ENCODE measurements at places on chromosomes 1 and 21.

- no peak for DNase-seq
Observed at GRCh38 chr1:74596717-74597116, 76.9 kb downstream of the ERICH3 start.

DNA sequence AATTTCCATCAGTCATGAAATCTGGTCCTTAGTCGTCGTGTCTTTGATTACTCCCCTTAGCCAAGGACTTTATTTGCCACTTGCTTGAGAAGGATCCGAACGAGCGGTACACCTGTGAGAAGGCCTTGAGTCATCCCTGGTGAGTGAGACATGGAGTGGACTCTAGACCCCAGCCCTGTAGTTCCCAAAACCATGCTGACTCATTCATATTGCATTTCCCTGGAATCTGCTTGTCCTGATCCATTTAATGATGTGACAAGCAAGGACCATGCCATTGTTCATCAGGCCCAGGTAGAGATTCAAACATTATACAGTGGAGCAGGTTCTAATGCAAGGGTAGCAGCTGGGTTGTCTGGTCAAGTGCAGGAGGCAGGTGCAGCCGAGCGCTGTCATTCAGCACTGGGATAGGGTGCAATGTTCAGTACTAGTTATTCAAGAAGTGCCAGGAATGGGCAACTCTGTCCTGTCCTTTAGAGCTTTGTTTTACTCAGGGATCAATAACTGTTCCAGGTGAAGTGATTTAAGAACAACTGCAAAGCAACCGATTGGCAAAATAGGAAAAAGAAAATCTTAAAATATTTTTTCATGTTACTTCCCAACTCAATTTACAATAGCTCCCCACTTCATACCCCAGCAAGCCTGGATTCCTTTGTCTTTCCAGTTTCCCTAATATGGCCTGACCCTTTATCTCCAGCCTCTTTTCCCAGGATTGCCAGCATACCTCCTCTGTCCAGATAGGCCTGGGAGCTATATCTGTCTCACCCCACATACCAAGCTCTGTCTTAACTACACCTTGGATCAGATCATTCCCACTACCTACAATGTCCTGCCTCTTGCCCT is 26.5 kb downstream of the CAMK1G start:
- no peak for DNase-seq

GRCh38 chr1:94979656-94980581 is 53.0 kb upstream of the CNN3 start:
- no peak for DNase-seq

DNA sequence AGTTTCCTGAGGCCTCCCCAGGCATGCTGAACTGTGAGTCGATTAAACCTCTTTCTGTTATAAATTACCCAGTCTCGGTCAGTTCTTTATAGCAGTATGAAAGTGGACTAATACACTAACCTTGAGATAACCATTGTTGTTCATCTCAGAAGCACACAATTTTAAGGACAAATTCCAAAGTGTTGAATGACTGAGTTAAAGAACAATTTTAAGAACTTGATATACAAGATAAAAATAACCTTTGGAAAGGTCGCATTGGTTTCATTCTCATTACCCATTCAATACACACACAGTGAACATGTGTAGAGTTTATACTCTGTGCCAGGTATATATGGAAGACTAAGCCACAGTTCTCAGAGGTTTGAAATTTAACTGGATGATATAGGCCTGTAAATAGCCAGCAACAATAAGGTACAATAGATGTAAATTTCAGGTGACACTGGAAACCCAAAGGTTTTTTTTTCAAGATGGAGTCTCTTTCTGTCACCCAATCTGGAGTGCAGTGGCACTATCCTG is 19.1 kb upstream of the SRSF10 start:
- DNase-seq, result no peak

- no peak for DNase-seq
Observed at GRCh38 chr1:115158181-115158580, 68.9 kb upstream of the TSPAN2 start.

DNA sequence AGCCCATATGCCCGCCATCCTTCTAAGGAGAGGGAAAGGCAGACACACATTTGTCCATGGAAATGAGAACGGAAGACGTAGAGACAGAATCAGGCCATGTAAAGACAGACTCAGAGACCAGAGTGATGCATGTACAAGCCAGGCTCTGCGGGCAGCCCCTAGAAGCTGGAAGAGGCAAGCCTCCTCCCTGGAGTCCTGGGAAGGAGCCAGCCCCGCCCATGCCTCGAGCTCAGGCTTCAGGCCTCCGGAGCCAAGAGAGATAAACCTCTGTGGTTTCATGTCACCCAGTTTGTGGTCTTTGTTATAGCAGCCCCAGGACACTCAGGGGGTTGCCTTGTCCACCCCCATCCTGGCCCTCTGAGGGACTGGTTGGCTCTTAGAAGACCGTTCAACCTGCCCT is 11.6 kb downstream of the PDE9A start:
- DNase-seq, result no peak

DNA sequence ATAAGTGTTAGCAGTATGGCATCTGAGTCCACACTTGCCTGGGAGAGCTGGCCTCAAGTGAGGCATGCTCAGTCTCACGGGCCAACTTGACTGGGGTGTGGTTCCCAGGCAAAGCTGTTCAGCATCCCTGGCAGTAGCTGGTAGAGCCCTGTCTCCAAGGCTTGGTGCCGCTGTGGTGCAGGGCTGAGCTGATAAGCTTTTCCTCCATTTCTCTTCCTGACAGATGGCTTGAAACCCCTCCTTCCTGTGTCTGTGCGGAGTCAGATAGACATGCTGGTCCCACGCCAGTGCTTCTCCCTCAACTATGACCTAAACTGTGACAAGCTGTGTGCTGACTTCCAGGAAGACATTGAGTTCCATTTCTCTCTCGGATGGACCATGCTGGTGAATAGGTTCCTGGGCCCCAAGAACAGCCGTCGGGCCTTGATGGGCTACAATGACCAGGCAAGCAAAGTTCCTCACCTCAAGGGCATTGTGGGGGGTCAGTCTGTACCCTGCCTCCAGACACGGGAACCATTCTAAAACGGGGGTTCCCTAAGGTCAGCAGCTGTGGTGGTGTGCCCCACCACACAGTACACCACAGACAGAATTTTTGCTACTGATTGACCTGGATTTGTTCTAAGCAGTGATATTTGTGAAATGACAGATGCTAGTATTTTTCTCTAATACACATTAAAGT is 13.7 kb upstream of the MIIP start:
- DNase-seq, result no peak

Measured in inflammatory macrophage treated with lipopolysaccharide for 4 hours (primary cell).